CD14-positive monocyte (primary cell): ENCODE measurements at places on chromosomes 11 and 22. TPM values are rescaled to one million over a fixed set of nuclear protein-coding genes. Genes with fewer than 3 reads are reported as not detected.

Gene APOA5
- polyA plus RNA-seq: not detected

Gene SMIM38
- polyA plus RNA-seq: 0.05 TPM in 1 of 2 replicates, not detected in the other

DNA sequence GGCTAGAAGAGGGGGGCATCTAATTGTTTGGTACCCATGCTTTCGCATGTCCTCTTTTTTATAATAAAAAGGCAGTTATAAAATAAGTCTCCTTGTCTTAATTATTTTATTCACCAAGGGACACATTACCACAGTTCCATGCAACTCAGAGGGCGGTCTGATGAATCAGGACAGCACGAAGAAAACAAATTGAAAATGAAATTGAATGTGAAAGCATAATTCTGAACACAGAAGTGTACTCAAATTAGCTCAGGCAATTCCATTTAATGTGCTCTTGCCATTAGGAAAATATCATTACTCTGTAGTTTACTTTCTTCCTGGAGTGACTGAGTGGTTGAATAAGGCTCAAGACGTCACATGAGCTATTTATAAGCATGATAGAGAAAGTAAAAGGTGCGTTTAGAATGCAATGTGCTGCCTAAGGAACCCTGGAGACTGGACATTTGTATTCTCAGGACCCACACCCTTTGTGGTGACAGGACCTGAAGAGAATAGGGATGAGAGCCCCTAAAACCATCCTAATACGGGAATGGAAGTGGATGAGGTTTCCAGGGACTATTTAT, 59.6 kb downstream of the MTNR1B start:
- H3K27me3 ChIP-seq: no peaks in the 10 kb centered on the region
- DNase-seq: no peak
- H3K4me3 ChIP-seq: no peak overlapping the region
- H3K36me3 ChIP-seq: no peaks in the 10 kb centered on the region
- no peaks in the 10 kb centered on the region for H3K4me1 ChIP-seq

DNA sequence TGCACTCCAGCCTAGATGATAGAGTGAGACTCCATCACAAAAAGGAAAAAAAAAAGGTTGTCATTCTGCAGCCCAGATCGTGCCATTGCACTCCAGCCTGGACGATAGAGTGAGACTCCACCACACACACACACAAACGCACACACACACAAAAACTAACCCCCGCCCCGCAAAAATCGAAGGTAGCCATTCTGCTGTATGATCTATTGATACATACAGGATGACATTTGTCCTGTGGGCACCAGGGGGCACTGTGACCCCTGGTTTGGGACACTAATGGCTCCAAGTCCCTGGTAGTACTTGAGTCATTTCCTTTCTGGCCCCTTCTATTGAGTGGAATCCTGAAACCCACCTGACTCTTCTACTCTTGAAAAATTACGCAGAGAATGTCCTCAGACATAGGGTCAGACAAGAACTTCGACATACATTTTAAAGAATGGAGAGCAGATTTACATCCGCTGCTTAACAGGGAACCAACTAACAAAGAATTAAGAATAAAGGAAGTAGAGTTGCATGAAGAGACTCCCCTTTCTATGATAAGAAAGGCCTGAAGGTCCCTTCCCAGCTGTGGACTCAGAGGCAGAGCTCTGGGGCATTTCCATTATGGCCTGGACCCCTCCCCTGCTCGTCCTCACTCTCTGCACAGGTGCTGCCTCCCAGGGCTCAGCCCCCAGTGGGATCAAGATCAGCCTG, 35.0 kb upstream of the PRAME start:
- no peaks in the 10 kb centered on the region for H3K4me1 ChIP-seq
- no peak overlapping the region for H3K27ac ChIP-seq
- peak; percentile 51 for DNase-seq
- H3K36me3 ChIP-seq: no peaks in the 10 kb centered on the region

Gene STARD10
- polyA plus RNA-seq: 15.4 TPM

Gene MS4A3
- polyA plus RNA-seq: 0.26 TPM

Gene SGSM1
- not detected for polyA plus RNA-seq

DNA sequence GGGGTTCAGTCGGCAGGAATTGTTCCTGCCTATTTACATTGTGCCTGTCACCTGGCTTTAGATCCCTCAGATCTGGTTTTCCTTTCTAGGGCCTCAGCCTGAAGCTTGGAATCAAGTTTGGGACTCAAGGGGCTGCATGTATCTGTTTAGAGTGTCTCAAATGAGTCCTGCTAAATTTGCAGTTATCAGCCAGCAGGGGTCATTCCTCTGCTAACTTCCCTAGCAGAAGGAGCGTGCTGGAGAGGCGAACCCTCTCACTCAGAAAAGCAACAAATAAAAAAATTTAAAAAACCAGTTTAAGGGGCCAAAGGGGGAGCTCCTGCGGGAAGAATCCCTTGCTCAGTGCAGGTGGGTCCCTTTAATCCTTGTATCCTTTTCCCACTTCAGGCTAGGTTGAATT, 1220.2 kb downstream of the JRKL start:
- no peaks in the 10 kb centered on the region for H3K27me3 ChIP-seq
- DNase-seq: no peak
- H3K4me3 ChIP-seq: no peak overlapping the region
- no peaks in the 10 kb centered on the region for H3K36me3 ChIP-seq
- no peaks in the 10 kb centered on the region for H3K4me1 ChIP-seq

Gene DCHS1
- polyA plus RNA-seq: 0.02 TPM

GRCh38 chr11:36153551-36153950, 135.7 kb downstream of the COMMD9 start:
- H3K4me3 ChIP-seq: no peak overlapping the region
- no peak overlapping the region for H3K27ac ChIP-seq
- H3K4me1 ChIP-seq: peaks cover 14% of the 10 kb centered on the region
- H3K36me3 ChIP-seq: no peaks in the 10 kb centered on the region
- DNase-seq: no peak
- H3K27me3 ChIP-seq: no peaks in the 10 kb centered on the region

Gene KCNJ1
- polyA plus RNA-seq: not detected

- H3K36me3 ChIP-seq: peaks cover 52% of the 10 kb centered on the region
- no peak overlapping the region for H3K27ac ChIP-seq
- no peak overlapping the region for H3K4me3 ChIP-seq
- DNase-seq: no peak
- no peaks in the 10 kb centered on the region for H3K27me3 ChIP-seq
These were observed 46.6 kb downstream of the ST14 start for GRCh38 chr11:130206141-130206540.

Gene ASCL2
- 8.3 TPM for polyA plus RNA-seq

Gene CASP1
- polyA plus RNA-seq: 433 TPM

- H3K27me3 ChIP-seq: no peaks in the 10 kb centered on the region
- H3K4me3 ChIP-seq: no peak overlapping the region
- peaks cover 52% of the 10 kb centered on the region for H3K4me1 ChIP-seq
- no peaks in the 10 kb centered on the region for H3K36me3 ChIP-seq
These were observed 15.2 kb upstream of the OR52K2 start for GRCh38 chr11:4433856-4434255.

Gene TIGD3
- 1.6 and 1.7 TPM in 2 replicates for polyA plus RNA-seq

GRCh38 chr11:37978647-37979046, 1380.6 kb upstream of the RAG2 start:
- H3K4me3 ChIP-seq: no peak overlapping the region
- no peak overlapping the region for H3K27ac ChIP-seq
- DNase-seq: no peak
- no peaks in the 10 kb centered on the region for H3K4me1 ChIP-seq
- H3K27me3 ChIP-seq: no peaks in the 10 kb centered on the region

DNA sequence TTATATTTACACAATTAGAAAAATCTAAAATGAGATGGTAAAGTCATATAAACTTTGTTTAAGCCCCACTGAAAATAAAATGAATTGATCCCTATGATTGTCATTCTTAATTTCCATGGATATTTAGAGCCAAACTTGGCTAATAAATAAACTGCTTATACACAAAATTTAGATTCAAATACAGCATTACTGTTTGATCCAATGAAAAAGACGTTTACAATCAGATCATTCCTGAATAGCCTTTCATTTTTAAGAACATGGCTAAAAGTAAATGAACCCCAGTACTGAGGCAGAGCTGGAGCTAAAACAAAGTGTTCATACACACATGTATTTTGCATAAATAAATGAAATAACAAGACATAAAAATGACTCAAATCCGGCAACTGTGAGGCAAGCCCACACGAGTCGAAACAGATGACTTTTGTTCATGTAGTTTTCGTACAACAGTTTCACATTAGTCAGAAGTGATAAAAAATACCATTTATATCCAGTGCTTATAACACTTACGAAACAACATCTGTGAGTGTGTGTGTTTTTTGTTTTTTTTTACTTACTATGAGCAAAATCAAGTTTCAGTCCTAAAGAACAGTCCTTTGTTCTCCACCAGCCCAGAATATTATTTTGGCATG, 386.5 kb downstream of the SOX6 start:
- peaks cover 10% of the 10 kb centered on the region for H3K4me1 ChIP-seq
- H3K27me3 ChIP-seq: no peaks in the 10 kb centered on the region
- DNase-seq: no peak
- no peaks in the 10 kb centered on the region for H3K36me3 ChIP-seq
- no peak overlapping the region for H3K4me3 ChIP-seq
- H3K27ac ChIP-seq: no peak overlapping the region

DNA sequence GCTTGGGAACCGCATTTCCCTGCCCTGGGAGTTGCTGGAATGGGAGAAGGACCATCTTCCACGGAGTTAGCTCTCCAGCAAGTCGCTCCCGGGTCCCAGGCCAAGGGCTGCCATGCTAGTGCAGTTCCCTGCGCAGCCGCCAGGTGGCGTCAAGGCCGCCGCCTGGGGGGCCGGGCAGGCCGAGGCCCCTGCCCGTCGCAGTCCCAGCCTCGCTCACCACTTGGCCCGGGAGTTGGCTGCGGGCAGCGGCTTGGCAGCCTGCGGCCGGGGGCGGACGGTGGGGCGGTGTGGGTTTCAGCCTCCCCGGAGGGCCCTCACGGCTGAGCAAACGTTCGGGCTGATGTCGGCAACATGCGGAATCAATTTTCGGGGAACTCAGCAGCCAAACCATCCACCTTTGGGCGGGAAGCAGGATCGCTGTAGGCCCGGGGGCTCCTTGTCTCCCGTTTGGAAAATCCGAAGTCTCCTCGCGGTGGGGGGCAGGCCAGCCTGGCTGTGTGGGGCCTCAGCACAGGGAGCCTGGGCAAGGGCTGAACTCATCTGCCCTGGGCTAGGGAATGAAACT, 415.1 kb downstream of the SOX6 start:
- no peak overlapping the region for H3K27ac ChIP-seq
- no peak for DNase-seq
- no peak overlapping the region for H3K4me3 ChIP-seq
- H3K36me3 ChIP-seq: no peaks in the 10 kb centered on the region
- H3K4me1 ChIP-seq: no peaks in the 10 kb centered on the region

Gene SLC22A9
- polyA plus RNA-seq: not detected

Gene SLC22A6
- polyA plus RNA-seq: not detected in 2 replicates

Gene CD6
- 0.39 TPM for polyA plus RNA-seq

DNA sequence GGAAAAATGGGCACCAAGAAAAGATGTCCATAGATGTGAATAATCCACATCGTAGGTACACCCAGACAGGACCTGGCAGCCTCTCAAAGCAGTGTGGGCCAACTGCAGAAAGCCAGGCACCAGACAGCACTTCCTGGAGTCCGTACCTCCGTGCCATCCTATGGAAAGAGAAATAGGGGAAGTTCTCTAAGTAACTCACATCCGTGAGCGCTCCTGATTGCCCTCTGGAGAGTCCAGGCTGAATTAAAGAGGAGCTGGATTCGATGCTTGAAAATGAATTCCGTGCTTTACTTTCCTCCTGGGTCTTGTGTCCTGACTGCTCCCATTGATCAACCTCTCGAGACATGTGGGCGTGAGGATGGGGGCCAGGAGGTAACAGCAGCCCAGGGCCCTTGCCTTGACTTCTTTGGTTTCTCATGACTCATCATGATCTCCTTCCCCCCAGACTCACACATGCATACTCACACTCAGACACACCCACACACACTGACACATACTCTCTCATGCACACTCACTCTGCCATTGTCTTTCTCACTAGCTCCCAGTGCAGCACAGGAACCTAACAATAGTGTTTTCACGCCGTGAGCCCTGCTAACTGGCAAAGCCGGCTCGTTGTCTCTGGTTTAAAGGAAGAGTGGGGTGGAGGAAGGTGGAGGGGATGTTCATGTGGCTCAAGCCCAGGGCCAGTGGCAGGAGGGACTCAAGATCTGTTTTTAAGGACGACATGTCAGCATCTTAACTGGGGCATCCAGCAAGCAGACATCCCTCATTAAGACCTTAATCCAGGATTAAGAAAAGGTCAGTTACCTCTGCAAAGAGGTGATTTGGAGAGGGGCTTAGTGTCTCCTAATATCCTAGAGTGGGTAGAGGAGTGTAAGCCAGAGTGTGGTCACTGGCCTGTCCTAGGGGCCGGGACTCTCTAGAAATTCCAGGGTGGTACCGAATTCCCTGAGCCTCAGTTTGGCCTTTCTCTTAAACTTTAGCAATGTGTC, 104.2 kb downstream of the SCN3B start:
- H3K27ac ChIP-seq: no peak overlapping the region
- no peak overlapping the region for H3K4me3 ChIP-seq
- no peaks in the 10 kb centered on the region for H3K27me3 ChIP-seq
- H3K4me1 ChIP-seq: peaks cover 20% of the 10 kb centered on the region
- H3K36me3 ChIP-seq: no peaks in the 10 kb centered on the region

Gene C11orf91
- polyA plus RNA-seq: not detected in 2 replicates

- H3K27ac ChIP-seq: no peak overlapping the region
- peaks cover 70% of the 10 kb centered on the region for H3K36me3 ChIP-seq
- no peaks in the 10 kb centered on the region for H3K27me3 ChIP-seq
- H3K4me3 ChIP-seq: no peak overlapping the region
- no peaks in the 10 kb centered on the region for H3K4me1 ChIP-seq
These were observed 13.6 kb upstream of the NUP50 start for GRCh38 chr22:45150139-45150538.

Gene MRTFA
- polyA plus RNA-seq: 14.1 TPM

Gene C1QTNF4
- not detected for polyA plus RNA-seq

DNA sequence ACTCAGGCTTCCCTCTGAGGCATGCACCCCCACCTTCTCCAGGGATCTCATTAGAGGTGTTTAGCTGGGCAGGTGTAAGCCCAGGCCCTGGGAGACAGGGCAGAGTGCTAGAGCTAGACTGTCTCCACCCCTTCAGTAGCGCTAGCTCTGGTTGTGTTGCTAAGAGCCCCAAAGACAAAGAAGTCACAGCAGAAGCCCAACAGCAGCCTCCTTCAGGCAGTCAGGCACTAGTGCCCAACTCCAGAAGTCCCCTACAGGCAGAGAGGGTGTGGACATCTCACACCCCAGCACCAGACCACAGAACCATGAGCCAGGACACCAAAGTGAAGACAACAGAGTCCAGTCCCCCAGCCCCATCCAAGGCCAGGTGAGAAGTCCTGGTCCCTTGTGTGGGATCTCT, at the start of gene CNGA4:
CNGA4 (plus strand) TSS at position 188 of the 400 bp plus-strand sequence; CDS start at position 306, 118 bp downstream.
- DNase-seq: no peak
- H3K27me3 ChIP-seq: no peaks in the 10 kb centered on the region
- peaks cover 29% of the 10 kb centered on the region for H3K4me1 ChIP-seq
- H3K4me3 ChIP-seq: no peak within 1 kb of the TSS
- H3K27ac ChIP-seq: peak within 1 kb of the TSS; percentile 9
- H3K36me3 ChIP-seq: no peaks in the 10 kb centered on the region

Gene GNAZ
- polyA plus RNA-seq: 0.05 and 0.06 TPM in 2 replicates

DNA sequence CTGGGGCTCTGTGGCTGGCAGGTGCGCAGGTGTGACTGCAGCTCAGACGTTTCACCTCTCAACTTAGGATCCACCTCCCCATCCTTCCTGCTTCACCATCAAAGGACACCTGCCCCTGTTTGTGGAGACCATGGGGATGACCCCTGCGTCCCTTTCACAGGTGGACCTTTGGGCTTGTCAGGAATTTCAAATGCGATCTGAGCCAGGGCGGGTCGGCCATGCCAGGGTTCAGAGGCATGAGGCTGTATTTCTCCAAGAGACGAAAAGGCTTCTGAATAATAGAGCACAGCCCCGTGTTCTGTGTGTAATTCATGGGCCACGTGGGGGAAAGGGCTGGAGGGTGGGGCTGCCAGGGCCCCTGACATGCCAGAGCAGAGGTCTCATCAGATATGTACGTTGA, 668.0 kb downstream of the BRD1 start:
- no peaks in the 10 kb centered on the region for H3K27me3 ChIP-seq
- H3K36me3 ChIP-seq: no peaks in the 10 kb centered on the region
- no peak overlapping the region for H3K27ac ChIP-seq
- H3K4me1 ChIP-seq: no peaks in the 10 kb centered on the region
- no peak overlapping the region for H3K4me3 ChIP-seq
